Neural crest cell (in vitro differentiated cells): ENCODE measurements at places on chromosomes 11 and 22. TPM values are rescaled to one million over a fixed set of nuclear protein-coding genes. Genes with fewer than 3 reads are reported as not detected.

Gene CST6
- total RNA-seq: not detected in 2 replicates

Gene KDELR3
- 5.1 and 5.3 TPM in 2 replicates for total RNA-seq

Gene MAPK8IP2
- 30.4 and 31.8 TPM in 2 replicates for total RNA-seq

Gene IGLL1
- total RNA-seq: not detected in 2 replicates

- no peak for DNase-seq
Measured at GRCh38 chr11:119806064-119806915, 77.3 kb upstream of the NECTIN1 start.

GRCh38 chr11:78828676-78829075, 254.0 kb upstream of the NARS2 start:
- DNase-seq: no peak

- DNase-seq: no peak
Measured at GRCh38 chr11:97905101-97905500, 1115.6 kb upstream of the CNTN5 start.

GRCh38 chr22:35102663-35103062, 36.7 kb downstream of the ISX start:
- DNase-seq: no peak

GRCh38 chr11:12827929-12828812, 153.9 kb downstream of the TEAD1 start:
- no peak for DNase-seq

DNA sequence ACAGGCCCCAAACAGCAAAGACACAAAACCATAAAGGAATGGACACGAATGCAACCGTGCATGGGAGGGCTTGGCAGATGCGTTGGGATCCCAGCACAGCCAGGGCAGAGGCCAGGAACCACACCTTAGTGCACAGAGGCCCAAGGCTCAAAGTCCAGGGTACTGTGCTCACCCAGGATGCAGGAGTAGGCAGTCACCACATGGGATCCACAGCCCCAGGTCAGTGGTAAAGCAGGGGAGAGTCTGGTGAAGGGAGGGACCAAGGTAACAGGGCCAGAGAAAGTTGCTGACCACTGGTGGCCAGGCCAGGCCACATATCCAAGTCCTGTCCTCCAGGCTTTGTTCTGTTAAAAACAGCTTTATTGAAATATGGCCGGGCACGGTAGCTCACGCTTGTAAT, 6.5 kb upstream of the CERK start:
- no peak for DNase-seq

DNA sequence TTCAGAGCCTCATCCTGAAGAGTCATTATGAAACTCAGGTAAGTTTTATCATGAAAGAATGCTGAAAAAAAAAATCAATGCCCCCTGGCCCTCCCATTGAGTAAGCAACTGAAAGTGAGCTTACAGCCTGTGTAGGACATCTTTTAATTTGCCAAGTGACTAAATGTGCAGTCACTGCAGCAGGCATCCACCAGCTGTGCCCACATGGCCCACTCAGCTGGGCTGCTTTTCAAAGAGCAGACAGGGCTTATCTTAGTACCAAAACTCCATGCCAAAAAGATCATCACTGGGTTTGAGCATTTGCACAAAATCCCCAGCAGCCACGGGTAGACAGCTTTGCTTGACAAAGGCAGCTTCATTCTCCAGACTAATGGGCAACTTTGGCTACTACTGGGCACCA, 709.7 kb downstream of the NTM start:
- no peak for DNase-seq

GRCh38 chr11:11532574-11532973, 89.2 kb downstream of the GALNT18 start:
- DNase-seq: no peak

DNA sequence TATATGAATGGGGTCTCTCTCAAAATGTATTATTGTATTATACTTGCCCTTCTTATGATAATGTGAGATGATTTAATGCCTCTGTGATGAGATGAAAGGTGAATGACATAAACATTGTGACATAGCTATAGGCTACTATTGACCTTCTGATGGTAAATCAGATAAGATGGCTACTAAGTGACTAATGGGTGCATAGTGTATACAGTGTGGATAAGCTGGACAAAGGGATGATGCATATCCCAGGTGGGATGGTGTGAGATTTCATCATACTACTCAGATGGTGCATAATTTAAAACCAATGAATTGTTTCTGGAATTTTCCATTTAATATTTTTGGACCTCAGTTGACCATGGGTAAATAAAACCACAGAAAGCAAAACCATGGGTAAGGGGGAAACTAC, 243.5 kb downstream of the SBF2 start:
- DNase-seq: no peak

DNA sequence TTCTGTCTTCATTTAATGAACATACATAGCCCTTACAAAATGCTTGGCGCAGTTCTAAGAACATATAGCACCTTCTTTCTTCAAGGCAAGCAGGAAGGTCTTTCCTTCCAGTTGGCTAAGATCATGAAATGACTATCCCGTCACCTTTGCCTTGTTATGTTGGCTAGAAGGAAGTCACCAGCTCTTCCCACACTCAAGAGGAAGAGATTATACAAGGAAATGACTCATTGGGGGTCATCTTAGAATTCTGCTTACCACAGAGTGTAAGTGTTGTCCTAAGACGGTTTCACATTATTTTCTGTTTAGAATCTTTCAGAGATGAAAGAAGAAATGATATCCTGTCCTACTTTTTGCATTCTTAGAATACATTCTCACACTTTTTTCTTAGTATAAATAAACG, 808.0 kb upstream of the LUZP2 start:
- DNase-seq: no peak
